ENCODE measurements at places on chromosomes 4 and X. TPM values are rescaled to one million over a fixed set of nuclear protein-coding genes. Genes with fewer than 3 reads are reported as not detected.

The TXK gene
- 0.83 TPM for total RNA-seq

DNA sequence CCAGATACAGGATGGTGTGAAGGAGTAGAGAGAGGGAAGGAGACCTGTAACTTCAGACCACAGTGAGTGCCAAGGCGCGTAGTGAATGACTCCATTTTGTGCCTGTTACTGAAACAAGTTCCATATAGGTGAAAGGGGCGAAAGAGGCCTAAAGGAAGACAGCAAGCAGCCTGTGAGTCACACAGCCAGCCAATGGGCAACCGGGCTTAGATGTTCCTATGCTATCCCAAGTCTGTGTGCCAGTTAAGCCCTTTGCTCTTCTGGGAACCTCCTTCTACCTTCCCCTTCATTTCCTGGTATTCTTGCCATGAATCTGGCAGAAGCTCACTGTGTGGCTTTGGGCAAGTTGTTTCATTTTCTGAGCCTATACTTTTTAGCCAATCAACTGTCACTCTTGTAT is 161.8 kb upstream of the LDB2 start:
- H3K4me3 ChIP-seq: no peak overlapping the region
- no peak for DNase-seq
- H3K27me3 ChIP-seq: no peaks in the 10 kb centered on the region
- H3K27ac ChIP-seq: no peak overlapping the region
- H3K4me1 ChIP-seq: no peaks in the 10 kb centered on the region
- no peaks in the 10 kb centered on the region for H3K36me3 ChIP-seq

The PPP1R2C gene
- total RNA-seq: not detected

- no peak for DNase-seq
- no peak overlapping the region for H3K27ac ChIP-seq
- no peaks in the 10 kb centered on the region for H3K27me3 ChIP-seq
- no peaks in the 10 kb centered on the region for H3K4me1 ChIP-seq
Observed at GRCh38 chrX:74800062-74800461, 125.2 kb downstream of the NEXMIF start.

DNA sequence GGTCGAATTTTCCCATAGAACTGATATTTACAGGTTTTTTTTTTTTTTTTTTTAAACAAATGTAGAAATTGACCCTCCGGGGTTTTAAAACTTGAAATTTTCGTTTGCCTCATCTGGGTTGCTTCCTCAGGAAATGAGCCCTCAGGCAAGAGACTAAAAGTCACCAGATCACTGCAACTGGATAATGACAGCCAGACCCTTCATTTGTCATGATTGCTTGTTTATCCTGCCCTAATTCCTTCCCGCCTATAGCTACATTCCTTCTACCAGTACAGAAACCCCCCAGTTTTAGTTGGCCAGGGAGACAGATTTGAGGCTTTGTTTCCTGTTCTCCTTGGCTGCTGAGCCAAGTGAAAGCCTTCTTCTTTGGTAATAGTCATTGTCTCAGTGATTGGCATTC is 44.0 kb upstream of the IGFBP7 start:
- no peaks in the 10 kb centered on the region for H3K4me1 ChIP-seq
- no peaks in the 10 kb centered on the region for H3K36me3 ChIP-seq
- H3K27ac ChIP-seq: no peak overlapping the region
- no peak overlapping the region for H3K4me3 ChIP-seq

The SSX2B gene
- total RNA-seq: not detected

- no peak for DNase-seq
- H3K27me3 ChIP-seq: no peaks in the 10 kb centered on the region
- H3K36me3 ChIP-seq: no peaks in the 10 kb centered on the region
Observed at GRCh38 chr4:41423117-41423516, 114.8 kb upstream of the LIMCH1 start.

DNA sequence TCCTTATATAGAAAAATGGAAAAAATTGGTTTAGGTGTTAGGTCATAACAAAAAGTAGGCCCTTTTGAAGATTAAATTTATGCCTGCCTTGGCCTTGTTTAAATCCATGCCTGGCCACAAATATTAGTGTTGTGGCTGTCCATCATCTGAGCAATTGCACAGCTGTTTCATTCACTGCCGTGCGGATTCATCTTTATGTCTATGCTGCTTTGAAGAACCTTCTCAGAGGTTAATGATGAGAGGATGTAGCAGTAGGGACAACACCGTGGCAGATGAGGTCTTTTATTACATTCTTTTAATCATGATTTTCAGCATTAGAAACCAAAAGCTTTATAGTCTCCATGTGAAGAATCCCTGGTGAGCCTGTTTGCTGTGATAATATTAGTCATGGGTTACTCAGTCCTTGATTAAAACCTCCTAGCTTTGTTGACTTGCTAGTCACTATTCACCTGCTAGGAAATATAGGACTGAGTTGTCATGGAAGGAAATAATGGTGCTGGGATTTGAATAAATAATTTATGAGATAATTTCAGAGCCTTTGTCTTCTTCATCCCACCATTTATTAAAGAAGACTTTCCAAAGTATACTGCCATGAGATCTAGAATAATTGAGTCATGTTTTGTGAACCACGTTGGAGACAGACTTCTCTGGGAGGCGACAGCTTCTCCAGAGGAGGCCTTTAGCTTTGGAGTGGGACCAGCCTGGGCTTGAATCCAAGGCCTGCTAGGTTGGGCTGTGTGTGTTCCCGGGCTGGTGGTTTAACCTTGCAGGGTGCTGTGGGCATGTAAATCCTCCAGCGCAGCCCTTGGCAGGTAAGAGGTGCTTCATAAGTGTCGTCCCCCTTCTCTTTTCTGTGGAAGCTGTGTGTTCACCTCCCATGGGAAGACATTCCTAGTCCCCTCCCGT is 53.5 kb downstream of the PTTG2 start:
- H3K4me3 ChIP-seq: no peak overlapping the region
- DNase-seq: peak; percentile 90
- no peaks in the 10 kb centered on the region for H3K36me3 ChIP-seq
- no peaks in the 10 kb centered on the region for H3K27me3 ChIP-seq
- H3K27ac ChIP-seq: peak overlapping the region; percentile 1

- peak overlapping the region; percentile 100 for H3K27ac ChIP-seq
- DNase-seq: no peak
- H3K4me1 ChIP-seq: no peaks in the 10 kb centered on the region
- H3K4me3 ChIP-seq: peak overlapping the region; percentile 87
- no peaks in the 10 kb centered on the region for H3K27me3 ChIP-seq
Observed at GRCh38 chr4:40055511-40055862, 1.2 kb upstream of the N4BP2 start.

GRCh38 chr4:185524888-185525863 is 10.1 kb downstream of the PDLIM3 start:
- no peaks in the 10 kb centered on the region for H3K27me3 ChIP-seq
- H3K4me3 ChIP-seq: no peak overlapping the region
- H3K27ac ChIP-seq: no peak overlapping the region
- DNase-seq: no peak
- H3K36me3 ChIP-seq: no peaks in the 10 kb centered on the region

- H3K4me3 ChIP-seq: no peak overlapping the region
- DNase-seq: no peak
- H3K4me1 ChIP-seq: no peaks in the 10 kb centered on the region
- no peaks in the 10 kb centered on the region for H3K27me3 ChIP-seq
- no peak overlapping the region for H3K27ac ChIP-seq
Observed at GRCh38 chr4:183068502-183068901, 30.6 kb upstream of the WWC2 start.

DNA sequence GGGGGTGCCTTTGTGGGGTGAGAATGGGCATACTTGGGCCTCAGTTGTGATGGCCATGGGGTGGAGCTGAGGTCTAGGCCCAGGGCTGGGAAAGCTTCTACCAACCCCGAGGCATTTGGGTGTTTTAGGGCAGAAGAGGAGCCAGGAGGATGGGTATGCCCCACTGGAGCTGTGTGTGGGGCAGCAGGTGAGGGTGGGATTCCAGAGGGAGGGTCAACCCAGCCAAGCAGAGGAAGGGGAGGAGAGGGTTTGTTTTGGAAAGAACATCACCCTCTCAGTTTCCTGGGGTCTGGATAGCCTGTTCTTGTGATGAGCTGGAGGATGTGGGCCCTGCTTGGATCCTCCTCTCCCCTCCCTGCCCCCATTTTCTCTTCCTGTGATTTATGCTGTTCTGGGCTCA is 620 bp downstream of the IL9R start:
- no peak overlapping the region for H3K27ac ChIP-seq
- no peaks in the 10 kb centered on the region for H3K36me3 ChIP-seq
- H3K27me3 ChIP-seq: no peaks in the 10 kb centered on the region
- H3K4me3 ChIP-seq: no peak overlapping the region

- H3K4me1 ChIP-seq: no peaks in the 10 kb centered on the region
- H3K27ac ChIP-seq: no peak overlapping the region
- H3K27me3 ChIP-seq: no peaks in the 10 kb centered on the region
- no peak for DNase-seq
Observed at GRCh38 chr4:11183356-11183740, 245.3 kb downstream of the HS3ST1 start.

- H3K36me3 ChIP-seq: no peaks in the 10 kb centered on the region
- no peaks in the 10 kb centered on the region for H3K4me1 ChIP-seq
- H3K27ac ChIP-seq: no peak overlapping the region
- no peak for DNase-seq
Observed at GRCh38 chr4:24917076-24917856, 4.4 kb upstream of the CCDC149 start.

GRCh38 chr4:87916626-87917025 is 58.9 kb upstream of the SPP1 start:
- no peaks in the 10 kb centered on the region for H3K36me3 ChIP-seq
- no peak overlapping the region for H3K4me3 ChIP-seq
- no peak overlapping the region for H3K27ac ChIP-seq
- no peaks in the 10 kb centered on the region for H3K27me3 ChIP-seq
- H3K4me1 ChIP-seq: peaks cover 13% of the 10 kb centered on the region
- DNase-seq: no peak

- no peaks in the 10 kb centered on the region for H3K27me3 ChIP-seq
- no peak overlapping the region for H3K4me3 ChIP-seq
- DNase-seq: no peak
- H3K4me1 ChIP-seq: no peaks in the 10 kb centered on the region
Observed at GRCh38 chrX:11540532-11541377, 125.0 kb downstream of the ARHGAP6 start.

DNA sequence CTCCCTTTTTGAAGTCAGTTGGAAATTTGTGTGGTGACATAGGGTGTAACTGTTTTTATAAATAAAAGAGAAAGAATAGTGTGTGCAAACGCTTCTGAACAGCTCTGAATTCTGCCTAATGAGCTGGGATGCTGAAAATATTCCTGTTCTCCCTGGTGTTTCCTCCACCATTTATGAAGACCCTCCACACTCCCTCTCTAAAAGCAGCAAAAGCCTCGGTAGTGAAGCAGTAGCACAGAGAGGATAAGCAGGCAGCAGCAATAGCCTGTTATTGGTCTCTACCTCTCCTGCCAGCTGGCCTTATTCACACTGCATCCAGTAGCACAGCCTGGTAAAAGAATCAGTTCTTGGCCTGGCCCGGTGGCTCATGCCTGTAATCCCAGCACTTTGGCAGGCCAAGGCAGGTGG is 406.1 kb downstream of the IQCM start:
- DNase-seq: no peak
- no peaks in the 10 kb centered on the region for H3K27me3 ChIP-seq
- no peak overlapping the region for H3K4me3 ChIP-seq
- H3K4me1 ChIP-seq: no peaks in the 10 kb centered on the region
- H3K36me3 ChIP-seq: no peaks in the 10 kb centered on the region
- H3K27ac ChIP-seq: no peak overlapping the region

The GLRA2 gene
- total RNA-seq: not detected

DNA sequence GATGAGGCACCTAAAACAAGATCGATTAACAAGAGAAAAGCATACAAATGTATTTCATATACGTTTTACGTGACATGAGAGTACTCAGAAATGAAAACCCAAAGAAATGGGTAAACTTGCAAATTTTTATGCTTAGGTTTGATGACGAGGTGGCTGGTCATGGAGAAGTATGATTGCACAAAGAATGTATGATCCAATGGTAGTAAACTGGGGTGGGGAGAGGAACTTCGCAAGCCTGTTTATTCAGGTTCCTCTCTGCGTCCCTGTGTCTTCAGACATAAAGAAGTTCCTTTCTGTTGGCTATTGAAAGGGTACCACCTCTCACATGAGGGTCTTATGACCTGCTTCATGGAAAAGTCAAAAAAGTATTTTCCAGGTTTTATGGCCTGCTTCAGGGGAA is 309.2 kb downstream of the BCOR start:
- H3K4me1 ChIP-seq: no peaks in the 10 kb centered on the region
- peaks cover 3% of the 10 kb centered on the region for H3K27me3 ChIP-seq
- H3K4me3 ChIP-seq: no peak overlapping the region
- H3K27ac ChIP-seq: no peak overlapping the region

The CT47C1 gene
- total RNA-seq: not detected

The GPC4 gene
- total RNA-seq: 15.3 TPM

DNA sequence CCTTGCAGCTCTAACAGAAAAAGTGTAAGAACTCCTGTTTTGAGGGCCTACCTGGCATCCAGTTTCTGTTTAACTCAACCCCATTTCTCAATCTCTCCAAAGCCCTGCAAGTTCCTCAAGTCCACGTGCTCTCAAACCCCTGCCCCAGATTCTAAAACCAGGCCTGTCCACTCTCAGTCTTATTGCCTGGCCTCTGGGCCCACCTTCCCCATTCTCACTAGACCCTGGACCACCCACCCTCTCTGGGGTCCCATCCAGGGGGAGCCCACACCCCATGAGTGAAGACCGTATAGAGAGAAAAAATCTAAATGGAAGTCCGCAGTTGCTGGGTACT is 58.3 kb downstream of the TLR10 start:
- no peaks in the 10 kb centered on the region for H3K36me3 ChIP-seq
- H3K4me3 ChIP-seq: no peak overlapping the region
- no peaks in the 10 kb centered on the region for H3K27me3 ChIP-seq
- DNase-seq: no peak
- H3K4me1 ChIP-seq: no peaks in the 10 kb centered on the region
- H3K27ac ChIP-seq: no peak overlapping the region

The PNMA6F gene
- not detected for total RNA-seq

DNA sequence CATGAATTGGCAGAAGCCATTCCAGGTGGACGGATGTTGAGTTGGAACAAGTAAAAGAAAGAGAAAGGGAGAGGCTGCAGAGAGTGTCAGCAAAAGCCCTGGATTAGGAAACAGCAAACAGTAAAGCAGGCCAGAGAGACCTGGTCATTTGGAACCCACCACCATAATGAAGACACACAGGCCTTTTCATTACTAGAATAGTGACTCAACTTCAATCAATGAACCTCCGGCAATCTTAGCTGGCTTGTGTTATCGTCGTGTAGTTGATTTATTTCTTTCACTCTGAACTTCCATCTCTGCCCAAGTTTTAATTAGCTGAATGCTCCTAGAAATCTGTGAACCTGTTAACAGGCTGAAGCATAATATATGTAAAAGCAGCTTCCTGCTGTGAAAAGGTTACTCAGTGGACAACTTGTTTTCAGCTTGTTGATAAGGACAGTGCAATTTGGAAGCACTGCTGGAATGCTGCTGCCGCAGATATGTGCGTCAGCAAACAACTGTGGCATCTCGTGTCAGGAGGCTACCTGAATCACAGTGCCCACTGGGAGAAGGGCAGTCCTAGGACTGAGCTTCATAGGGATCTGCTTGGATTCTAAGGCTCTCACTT is 68.8 kb downstream of the SPANXN4 start:
- no peak overlapping the region for H3K27ac ChIP-seq
- DNase-seq: no peak
- no peaks in the 10 kb centered on the region for H3K4me1 ChIP-seq
- no peak overlapping the region for H3K4me3 ChIP-seq
- no peaks in the 10 kb centered on the region for H3K27me3 ChIP-seq
